ENCODE measurements at places on chromosomes 6 and 20.
A peak's percentile ranks its signal among the peaks of the same experiment; 100 is the strongest.

- no peak for DNase-seq
Observed at GRCh38 chr6:90997076-90997475, 410.2 kb upstream of the MAP3K7 start.

GRCh38 chr6:37559050-37559449 is 59.4 kb upstream of the CCDC167 start:
- no peak for DNase-seq

GRCh38 chr6:68637071-68637470 is 2.0 kb downstream of the ADGRB3 start:
- no peak for DNase-seq

DNA sequence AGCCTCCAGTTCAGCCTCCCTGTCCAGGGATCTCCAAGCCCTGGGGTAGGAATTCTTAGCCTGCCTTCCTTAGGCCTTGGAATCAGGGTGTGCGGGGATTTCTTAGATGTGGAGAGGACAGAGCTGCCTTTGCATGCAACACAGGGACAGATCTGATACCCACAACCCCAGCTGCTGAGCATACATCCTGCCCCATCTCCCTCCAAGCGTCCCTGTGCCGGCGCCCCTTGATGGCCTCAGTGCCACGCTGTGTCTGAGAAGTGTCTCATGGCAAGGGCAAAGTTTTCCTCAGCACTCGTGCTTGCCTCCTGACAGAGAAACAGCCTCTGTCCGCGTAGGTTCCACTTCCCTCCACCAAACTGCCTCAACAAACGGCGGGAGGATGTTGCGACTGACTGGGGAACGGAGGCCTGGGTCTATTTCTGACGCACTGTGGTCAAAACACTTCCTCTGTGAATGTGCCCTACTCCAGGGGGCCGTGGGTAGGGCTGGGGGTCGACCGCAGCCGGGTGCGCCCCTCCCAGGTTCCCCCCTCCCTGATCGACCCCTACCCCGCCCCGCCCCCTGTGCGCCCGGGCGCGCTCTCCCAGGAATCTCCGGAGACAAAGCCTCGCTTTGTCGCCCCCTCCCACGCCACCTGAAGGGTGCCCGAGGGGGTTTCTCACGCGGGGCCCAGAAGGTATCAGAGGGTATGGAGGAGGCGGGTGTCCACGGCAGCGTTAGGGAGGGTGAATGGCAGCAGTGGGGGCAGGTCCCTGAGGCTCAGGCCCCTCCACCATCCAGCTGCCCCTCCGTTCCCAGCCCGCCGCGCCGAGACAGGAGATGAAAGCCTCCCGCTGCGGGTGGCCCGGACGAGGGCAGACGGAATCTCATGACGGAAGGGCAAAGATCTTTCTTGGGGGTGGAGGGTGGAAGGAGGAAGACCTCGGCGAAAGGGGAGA is 806 bp downstream of the MICAL1 start:
- DNase-seq = no peak

DNA sequence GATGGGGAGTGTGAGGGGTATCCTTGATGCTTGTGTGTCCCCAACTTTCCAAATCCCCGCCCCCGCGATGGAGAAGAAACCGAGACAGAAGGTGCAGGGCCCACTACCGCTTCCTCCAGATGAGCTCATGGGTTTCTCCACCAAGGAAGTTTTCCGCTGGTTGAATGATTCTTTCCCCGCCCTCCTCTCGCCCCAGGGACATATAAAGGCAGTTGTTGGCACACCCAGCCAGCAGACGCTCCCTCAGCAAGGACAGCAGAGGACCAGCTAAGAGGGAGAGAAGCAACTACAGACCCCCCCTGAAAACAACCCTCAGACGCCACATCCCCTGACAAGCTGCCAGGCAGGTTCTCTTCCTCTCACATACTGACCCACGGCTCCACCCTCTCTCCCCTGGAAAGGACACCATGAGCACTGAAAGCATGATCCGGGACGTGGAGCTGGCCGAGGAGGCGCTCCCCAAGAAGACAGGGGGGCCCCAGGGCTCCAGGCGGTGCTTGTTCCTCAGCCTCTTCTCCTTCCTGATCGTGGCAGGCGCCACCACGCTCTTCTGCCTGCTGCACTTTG is at the start of gene TNF:
Gene TNF, plus strand, starts transcription at position 231 of the 567 bp plus-strand sequence. Its CDS starts 177 bp downstream, at position 408.
- DNase-seq = no peak

DNA sequence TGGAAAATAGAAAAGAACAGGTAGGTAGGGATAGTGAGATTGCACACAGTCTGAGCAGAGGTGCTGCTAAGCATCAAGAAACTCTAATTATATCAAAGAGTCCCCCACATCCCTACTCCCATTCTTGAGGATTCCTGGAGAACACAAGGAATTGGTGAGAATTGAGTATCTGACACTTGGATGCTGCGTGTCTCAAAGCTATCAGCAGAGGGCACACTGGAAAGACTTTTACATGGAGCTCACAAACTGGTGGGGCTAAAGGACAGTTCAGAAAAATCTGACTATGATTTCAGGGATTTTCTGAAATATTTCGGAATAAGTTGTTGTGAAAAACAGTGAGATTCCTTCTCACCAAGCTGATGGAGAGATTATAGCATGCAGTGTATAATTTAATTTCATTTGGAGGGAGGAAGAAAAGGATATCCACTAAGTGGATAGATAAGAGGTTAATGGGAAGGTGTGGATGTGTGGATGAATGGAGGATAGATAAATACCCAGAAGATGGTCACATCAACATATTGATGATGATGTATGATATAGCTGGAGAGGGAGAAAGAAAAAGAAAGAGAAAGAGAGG is 215.4 kb upstream of the DEFB112 start:
- DNase-seq = peak; percentile 23

DNA sequence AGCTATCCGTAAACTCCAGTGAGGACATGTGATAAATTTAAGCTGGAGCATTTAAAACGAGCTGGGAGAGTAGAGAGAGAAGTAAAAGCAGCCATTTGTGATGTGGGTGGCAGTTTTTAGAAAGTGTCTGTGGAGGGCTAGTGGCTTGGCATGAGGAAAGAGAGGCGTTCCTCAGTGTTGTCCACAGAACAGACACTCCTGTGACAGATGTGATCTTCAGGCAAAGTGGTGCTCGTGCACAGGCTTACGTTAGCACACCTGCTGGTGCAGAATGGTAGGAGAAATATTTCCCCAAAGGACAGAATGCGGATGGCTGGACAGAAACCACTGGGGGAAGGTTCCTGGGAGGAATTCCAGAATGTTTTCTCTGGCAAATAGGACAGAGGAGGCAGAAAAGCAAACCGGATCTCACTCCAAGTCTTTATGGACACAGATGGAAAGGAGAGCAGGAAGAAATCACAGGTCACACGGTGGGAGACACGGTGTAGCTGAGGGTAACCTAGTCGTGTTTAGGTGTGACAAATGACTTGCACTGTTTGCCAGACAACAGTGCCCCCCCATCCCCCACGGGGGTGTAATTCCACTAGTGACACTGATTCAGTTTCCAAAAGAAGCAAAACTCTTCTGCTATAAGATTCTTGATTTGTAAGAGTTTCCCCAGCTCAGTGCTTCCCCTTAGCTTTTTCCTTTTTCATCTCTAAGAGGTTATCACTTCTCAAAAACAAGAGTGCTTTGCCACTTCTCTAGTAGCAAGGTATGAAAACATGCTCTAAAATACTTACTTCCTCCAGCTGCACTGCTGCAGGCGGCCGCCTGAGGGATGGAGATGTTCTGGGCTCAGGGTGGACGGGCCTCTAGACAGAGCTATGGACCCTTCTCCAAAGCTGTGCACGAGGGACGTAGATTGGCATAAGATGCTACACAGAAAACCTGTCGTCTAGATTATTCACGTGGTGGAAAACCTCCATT is 293.2 kb downstream of the QKI start:
- no peak for DNase-seq

DNA sequence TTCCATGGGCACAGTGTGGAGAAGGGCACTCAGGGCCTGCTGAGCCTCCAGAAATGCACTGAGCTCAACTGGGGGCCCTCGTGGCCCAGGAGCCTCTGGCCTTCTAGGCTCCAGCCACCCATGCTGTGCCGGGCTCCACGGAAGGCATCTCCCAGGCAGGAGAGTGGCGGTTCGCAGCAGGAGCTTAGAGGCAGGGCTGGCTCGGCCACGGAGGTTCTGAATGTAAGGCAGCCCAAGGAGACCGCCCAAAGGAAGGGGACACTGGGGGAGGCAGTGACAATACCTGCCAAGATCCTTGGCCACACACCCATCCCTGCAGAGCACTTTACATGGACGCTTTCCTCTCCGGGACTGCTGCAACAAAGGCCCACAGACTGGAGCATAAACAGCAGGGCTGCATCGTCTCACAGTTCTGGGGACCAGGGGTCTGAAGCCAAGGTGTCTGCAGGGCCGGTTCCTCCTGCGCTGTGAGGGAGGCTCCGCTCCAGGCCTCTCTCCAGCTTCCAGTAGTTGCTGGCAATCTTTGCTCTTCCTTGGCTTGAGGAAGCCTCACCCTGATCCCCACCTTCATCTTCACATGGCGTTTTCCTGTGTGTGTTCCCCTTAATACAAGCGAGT is 128.2 kb upstream of the CDH4 start:
- DNase-seq = no peak

DNA sequence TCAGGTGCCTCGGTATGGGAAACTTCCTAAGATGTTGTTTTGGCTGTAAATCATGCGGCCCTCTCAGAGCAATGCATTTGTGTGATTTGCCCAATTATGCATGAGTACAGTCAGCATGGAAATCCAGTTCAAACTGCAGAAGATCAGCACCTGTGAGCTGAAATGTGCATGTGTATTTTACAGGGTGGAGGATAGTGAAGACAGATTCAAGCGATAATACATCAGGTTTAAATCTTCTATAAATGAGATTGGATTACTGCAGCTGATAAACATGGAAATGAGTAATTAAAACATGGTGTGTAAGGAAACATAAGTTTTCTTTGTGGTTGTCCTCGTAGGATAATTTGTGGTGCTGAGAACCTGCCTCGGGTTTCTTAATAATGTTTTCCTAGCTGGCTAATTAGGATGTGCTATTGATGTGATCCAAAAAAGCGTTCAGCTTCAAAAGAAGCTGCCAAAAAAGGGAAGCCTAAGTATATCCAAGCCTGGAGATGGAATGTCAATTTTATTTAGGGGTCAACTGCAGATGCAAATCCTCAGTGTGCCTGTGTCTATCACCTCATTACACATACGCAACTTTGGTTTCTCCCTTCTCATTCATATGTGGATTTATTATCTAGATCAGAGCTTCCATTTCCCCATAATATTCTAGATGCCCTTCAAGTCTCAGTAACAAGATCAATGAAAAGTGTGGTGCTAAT is 117.1 kb upstream of the CCDC28A start:
- no peak for DNase-seq

DNA sequence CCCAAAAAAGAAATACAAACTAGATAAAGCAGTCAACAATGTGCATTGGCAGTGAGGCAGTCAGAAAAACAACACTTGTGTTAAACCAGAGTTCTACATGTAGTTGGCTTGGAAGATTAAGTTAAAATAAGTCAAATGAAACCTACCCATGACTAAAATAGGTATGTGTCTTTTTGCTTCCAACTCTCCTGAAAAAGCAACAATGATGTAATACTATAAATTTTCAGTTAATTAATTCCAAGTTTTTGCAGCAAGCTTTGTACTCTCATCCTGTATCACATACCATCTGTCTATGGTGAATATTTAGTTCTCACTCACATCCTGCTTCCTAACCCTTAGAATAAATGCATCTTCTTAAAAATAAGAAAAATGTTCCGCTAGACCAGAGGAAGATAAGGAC is 261.5 kb downstream of the KIF16B start:
- DNase-seq = no peak

All from WTC11 (cell line).